ENCODE measurements at places on chromosomes 16 and 17. TPM values are rescaled to one million over a fixed set of nuclear protein-coding genes. Genes with fewer than 3 reads are reported as not detected.
A peak's percentile ranks its signal among the peaks of the same experiment; 100 is the strongest.

DNA sequence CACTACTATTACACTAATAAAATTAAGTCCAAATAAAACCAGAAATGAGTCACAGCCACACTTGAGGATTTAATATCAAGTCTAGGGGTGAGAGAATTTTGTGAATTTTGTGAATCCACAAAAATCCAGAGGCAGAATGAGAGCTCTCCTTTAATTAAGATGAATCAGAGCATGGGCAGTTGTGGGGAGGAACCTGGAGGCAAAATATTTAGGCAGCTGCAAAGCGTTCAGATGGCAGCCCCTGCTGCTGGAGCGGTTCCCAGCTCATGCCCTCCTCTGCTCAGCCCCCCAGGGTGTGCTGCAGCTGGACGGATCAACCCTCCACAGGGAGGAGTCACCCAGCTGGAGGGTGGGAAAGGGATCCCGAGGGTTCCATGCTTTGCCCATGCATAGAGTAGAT lies 43.4 kb upstream of the IRX6 start:
- no peak for DNase-seq

DNA sequence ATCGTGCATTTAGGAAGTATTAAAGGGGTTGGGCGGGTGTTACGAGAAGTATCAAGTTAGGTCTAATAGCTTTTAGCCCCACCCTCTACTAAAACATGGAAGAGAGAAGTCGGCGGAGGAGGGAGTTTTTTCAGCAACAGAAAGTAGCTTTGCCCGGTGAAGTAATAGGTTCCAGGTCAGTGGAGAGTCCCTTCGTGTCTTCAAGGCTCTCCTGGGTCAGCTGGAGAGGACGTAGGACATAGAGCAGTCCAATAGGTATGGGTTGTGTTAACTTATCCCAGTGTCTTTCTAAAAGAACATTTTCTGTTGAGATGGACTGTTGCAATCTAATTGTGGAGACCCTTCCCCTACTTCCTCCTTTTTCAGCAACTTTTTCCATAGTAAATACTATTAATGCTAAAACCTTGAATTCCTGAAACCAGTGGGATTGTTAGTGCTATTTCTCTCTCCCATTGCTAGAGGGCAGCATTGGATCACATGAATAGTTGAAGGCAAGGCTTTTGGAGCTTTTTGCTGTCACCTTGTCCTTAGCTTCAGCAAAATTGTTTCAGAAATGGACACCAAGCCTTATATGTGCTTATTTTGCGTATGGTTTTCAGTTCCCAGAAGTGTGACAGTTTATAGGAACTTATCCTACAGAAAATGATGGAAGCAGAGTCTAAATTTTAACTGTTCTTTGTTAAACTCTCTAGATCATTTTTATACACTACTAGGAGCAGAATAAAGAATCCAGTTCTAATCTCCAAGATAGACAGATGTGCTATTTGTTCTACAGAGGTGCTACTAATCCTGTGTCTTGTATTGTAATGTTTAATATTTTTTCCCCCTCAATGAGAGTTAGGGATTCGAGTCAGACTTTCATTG lies 38.4 kb downstream of the UTP18 start:
- no peak for DNase-seq

LRRC46 gene
- 0.82 TPM for polyA plus RNA-seq

DNA sequence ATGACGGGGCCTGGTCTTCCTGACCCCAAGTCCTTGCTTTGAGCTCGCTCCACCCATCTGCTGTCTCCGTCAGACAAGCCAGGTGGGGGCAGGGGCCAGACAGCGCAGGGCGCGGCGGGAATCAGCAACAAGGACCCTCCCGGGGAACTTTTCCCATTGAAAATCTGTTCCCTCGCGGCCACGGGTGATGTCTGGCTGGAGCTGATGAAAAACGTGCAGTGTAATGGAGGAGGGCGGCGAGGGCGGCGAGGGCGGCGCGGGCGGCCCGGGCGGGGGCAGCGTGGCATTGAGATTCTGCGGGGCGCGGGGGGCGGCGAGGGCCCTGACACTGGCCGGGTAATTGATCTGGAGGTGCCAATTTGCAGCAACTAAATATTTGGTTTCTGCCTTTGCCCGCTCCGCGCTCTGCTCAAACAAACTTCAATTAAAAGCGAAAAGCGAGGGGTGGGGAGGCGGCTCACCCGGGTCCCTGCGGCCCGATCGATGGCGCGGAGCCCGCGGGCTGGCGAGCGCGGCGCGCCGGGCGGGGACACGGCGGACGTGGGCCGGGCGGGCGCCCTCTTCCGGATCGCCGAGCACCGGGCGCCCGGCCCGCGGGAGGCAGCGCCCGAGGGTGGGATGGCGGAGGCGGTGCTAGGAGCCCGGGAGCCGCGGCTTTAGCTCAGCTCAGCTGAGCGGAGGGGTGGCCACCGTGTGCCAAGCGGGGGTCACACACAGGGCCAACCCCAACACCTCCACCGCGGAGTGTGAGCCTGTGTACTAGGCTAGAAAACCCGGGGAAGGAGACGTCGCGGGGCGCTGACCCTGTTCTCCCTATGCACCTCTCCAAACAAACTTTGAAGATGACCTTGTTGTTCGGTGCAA lies 32.4 kb downstream of the DCAKD start:
- peak; percentile 49 for DNase-seq

- DNase-seq, result no peak
These were observed 155.9 kb downstream of the NTN1 start for GRCh38 chr17:9177212-9177611.

TCAP gene
- not detected for polyA plus RNA-seq

ACE gene
- 0.28 TPM for polyA plus RNA-seq

CDH16 gene
- not detected for polyA plus RNA-seq

GRCh38 chr17:52071712-52072111 lies 86.8 kb downstream of the CA10 start:
- no peak for DNase-seq

DNA sequence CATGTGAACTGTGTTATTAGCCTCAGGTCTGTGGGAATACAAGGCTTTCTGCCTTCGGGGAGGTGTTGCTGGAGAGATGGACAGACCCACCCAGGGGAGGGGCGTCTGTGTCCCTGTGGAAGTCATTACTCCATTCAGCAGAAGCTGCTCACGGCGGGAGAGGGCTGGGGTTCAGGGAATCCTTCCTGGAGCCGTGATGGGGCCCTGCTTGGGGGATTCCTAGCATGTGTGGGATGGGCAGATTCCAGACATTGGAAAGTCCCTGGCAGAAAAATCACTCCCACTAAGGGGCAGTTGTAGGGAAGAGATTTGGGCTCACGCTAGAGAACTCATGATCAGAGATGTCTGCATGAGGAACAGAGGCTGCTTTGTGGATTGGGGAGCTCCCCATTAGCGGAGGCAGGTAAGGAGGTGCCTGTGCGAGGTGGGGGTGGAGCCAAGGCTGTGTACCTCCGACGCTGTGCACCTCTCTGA lies 56.3 kb upstream of the IL34 start:
- DNase-seq, result no peak

DNA sequence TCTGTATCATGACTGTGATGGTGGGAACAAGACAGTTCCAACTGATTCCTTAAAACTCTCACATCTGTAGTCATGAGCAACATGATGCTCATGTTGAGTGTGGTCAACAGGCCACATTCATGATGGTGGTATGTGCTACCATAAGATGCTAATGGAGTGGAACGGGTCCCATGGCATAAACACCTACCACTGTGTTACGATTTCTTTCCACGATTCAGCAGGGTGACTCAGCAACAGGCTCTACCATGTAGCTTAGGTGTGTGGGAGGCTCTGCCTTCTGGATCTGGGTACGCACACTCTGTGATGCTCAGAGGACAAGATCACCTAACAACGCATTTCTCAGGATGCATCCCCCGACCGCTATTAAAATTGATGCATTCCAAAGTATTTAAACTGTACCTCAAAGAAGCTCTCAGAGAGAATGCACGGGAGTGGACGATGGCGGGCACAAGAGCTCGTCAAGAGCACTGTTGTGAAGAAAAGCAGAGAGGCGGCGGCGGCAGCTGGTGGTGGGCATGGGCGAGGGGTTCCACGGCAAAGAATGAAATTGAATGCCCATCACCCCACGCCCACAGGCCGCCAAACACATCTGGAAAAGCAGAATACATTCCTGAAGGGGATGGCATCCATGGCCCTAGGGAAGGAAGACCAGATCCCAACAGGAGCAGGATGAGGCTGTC lies 133.3 kb downstream of the ZNF778 start:
- no peak for DNase-seq

GRCh38 chr17:75721463-75722011 lies 278 bp downstream of the ITGB4 start:
- no peak for DNase-seq

- no peak for DNase-seq
These were observed 138.1 kb downstream of the PARN start for GRCh38 chr16:14491861-14492529.

- no peak for DNase-seq
These were observed 9.1 kb upstream of the PHF12 start for GRCh38 chr17:28960256-28961061.

GJD3 gene
- polyA plus RNA-seq, result not detected

CD300E gene
- 0.79 TPM for polyA plus RNA-seq

- DNase-seq, result no peak
These were observed 55.3 kb downstream of the NUP88 start for GRCh38 chr17:5364156-5364555.

DNA sequence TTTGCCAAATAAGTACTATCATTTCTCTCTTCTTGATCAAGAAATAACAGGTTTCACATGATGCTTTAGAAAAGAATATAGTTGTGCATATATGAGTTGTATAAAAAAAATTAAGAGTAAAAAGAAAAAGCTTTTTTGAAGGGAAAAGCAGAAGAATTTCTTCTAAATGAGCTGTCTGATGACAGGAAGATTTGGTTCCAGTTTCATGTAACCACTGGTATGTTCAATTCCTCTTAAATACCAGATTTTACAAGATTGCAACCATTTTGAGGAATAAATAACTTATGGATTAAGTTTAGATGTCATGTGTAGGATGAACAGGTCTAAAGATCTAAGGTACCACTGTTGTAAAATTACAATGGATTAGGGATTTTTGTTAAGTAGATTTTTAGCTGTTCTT lies 45.0 kb downstream of the VMP1 start:
- no peak for DNase-seq

DNA sequence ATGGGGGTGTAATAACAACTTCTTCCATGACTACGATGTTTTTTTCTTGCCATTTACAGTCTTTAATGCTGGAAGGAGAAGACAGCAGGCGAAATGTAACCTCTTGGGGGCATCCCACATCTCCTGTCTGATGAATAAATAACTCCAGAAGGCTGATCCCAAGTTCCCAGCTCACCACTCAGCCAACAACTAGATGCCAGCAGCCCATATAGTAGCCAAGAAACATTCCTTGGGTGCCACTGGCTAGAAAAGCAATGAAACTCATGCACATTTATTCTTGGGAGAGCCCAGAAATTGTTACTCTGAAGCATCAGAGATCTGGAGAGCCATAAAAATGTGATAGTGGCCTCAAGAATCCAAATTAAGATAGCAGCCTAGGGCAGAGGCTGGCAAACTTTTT lies 22.7 kb upstream of the TMEM101 start:
- no peak for DNase-seq

GRCh38 chr16:54405478-54405877 lies 118.9 kb upstream of the IRX3 start:
- DNase-seq, result no peak

FMNL1 gene
- polyA plus RNA-seq, result 25.3 TPM

CMTM3 gene
- 127 TPM for polyA plus RNA-seq

GRCh38 chr17:60170835-60171752 lies 21.3 kb downstream of the CA4 start:
- DNase-seq, result no peak

All from immature natural killer cell (primary cell).